ENCODE measurements at places on chromosomes 4 and X. TPM values are rescaled to one million over a fixed set of nuclear protein-coding genes. Genes with fewer than 3 reads are reported as not detected.

RAB39B gene
- 4.8 TPM for total RNA-seq

UCP1 gene
- not detected for total RNA-seq

GLOD5 gene
- total RNA-seq = not detected

GLUD2 gene
- total RNA-seq = 11.3 TPM

SH3D19 gene
- 38.4 TPM for total RNA-seq

XAGE1B gene
- not detected for total RNA-seq

AKAP14 gene
- total RNA-seq = not detected

SPANXC gene
- total RNA-seq = not detected

HSFX2 gene
- not detected for total RNA-seq

PALLD gene
- 43.2 TPM for total RNA-seq

CT55 gene
- total RNA-seq = 0.40 TPM

PRKG2 gene
- 3.3 TPM for total RNA-seq

CCNA2 gene
- 27.3 TPM for total RNA-seq

- DNase-seq = no peak
Observed at GRCh38 chrX:136477026-136477425, 10.7 kb upstream of the BRS3 start.

- DNase-seq = no peak
Observed at GRCh38 chr4:148094149-148094548, 348.1 kb downstream of the NR3C2 start.

DNA sequence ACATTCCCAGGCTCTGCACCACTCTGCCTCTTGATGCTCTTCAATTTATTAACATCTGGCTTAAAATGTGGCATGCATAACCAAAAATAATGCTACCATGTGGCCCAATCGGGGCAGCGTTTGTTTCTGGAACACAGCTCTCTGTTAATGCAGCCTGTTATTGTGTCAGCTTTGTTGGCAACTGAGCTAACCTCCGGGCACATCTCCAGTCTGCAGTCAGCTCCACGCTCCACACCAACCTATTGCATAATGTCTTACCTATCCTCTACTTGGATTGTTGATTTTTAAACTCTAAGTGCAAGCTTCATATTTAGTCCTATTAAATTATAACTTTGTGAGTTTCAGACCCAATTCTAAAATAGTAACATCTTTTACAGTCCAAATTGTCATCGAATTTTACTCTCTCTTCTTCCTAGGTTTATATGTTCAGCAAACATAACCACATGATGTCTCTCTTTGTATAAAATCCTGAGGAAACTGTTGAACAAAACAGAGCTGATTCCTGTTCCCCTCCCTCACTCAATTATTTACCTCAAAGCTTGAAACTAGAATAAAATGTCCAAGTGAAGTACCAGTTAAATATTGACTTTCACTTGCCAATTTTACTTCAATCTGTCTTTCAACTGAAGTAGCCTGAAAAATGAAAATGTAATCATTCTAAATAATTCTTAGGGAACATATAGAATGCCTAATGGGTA is 92.2 kb upstream of the RAPGEF2 start:
- no peak for DNase-seq

DNA sequence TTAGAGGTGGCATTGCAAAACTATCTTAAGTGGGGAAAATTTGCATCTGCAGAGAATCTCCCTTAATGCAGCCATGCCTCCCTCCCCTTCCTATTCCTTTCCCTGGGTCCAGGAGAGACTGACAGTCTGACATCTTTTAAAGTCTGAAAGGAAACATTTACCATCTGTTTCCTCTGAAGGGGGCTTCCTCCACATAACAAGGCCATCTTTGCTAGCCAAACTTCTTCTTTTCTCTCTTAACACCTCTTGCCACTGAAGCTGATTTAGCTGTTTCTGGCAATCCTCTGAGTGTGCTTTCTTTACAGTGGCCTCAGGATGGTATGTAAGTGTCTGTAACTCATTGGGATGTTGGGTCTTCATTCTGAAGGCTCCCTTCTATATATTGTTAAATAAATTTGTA is 34.6 kb upstream of the AADAT start:
- no peak for DNase-seq

DNA sequence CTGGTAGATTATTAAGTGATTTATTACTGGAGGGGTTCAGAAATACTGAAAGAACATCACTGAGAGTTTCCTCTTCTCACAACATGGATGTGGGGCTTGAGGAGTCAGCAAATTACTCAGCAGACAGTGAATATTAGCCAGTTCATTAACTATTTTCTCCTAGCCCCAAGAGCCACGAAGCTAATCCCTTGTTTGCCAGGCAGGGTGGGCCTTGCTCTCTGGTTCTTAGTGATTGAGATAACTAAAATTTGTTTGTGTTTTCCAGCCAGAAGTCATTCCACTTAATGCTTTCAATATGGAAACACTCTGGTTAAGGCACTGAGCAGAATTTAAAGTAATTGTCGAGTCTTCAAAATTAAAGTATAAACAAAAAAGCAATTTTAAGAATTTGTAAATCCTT is 40.1 kb upstream of the PASD1 start:
- DNase-seq = no peak

DNA sequence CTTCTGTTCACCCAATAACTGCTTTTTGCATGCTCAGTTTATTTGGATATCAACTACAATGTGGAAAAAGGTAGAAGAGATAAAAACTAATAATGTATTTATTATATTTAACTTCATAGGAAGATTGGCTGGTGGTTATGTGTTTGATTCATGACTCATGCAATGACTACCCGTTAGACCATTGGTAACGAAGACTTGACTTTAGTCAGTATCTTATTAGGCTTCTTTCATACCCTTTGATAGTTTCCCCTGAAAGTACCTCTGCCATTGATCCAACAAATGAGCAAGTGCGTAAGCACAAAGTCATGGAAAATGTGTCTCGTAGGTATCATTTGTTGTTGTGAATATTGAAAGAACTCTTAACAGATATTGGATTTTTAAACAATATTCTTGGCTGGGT is 394.7 kb downstream of the PPP3CA start:
- DNase-seq = no peak

- no peak for DNase-seq
Observed at GRCh38 chr4:26746802-26747213, 113.8 kb upstream of the STIM2 start.

DNA sequence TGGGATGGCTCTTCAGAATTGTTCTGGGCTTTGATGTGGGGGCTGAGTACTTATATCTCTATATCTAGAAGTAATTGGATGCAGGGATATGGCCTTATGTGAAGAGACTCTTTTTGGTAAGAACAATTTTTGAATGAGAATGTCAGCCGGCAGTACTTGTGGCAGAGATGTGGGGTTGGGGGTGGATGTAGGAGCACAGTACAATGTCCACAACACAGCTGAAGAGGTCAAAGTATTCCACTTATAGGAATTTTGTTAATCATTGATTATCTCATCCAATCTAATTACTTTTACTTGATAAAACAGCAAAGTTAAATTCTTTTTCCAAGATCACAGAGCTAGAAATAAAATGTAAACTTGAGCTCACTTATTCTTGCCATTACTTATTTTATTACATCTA is 391.4 kb downstream of the TEX13C start:
- no peak for DNase-seq

DNA sequence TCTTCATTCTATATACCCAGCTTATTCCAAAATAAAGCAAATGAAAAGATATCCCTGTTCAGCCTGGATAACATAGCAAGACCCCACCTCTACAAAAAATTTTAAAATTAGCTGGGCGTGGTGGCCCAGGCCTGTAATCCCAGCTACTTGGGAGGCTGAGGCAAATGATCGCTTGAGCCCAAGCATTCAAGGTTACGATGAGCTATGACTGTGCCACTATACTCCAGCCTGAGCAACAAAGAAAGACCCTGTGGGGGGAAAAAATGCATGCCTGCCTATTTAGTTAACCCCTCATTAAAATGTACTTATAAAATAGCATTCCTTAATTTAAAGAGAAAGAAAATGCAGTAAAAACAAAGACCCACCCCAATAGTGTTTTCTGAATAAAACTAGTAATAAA is 9.3 kb downstream of the PRSS12 start:
- DNase-seq = no peak

GRCh38 chrX:50888884-50889283 is 21.7 kb upstream of the BMP15 start:
- no peak for DNase-seq

- DNase-seq = no peak
Observed at GRCh38 chr4:743463-744211, 38.0 kb downstream of the PCGF3 start.

DNA sequence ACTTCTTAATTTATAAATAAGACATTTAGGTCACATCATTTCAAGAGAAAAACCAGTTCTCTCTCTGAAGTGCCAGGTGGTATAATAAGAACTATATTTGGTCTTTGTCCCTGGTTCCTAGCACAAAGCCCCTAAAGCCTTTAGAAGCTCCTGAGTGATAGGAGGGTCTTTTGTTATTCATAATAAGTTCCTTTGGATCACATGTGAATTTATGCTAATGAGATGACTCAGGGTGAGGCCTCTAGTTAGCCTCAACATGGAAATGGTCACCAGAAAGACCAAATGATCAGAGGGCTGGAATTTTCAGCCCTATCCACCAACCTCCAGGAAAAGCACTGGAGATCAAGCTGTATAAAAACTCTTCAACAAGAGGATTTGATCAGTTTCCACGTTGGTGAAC is 68.1 kb upstream of the BLTP1 start:
- DNase-seq = no peak

DNA sequence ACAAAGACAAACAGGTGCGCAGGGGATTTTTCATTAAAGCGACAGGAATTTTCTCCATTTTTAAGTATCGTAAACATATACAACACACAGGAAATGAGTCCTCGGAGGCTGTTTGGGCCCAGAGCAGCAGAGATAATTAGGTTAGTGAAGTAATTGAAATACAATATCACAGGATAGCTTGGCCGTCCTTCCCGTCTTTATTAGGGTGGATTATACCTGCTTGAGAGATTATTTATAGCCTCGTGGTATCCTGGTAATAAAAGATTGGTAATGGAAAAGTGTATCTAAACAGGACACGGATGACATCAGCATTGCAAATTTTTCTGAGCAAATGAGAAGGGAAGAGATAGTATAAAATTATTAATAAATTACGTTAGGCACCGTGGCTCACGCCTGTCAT is 68.2 kb downstream of the CRLF2 start:
- DNase-seq = no peak

DNA sequence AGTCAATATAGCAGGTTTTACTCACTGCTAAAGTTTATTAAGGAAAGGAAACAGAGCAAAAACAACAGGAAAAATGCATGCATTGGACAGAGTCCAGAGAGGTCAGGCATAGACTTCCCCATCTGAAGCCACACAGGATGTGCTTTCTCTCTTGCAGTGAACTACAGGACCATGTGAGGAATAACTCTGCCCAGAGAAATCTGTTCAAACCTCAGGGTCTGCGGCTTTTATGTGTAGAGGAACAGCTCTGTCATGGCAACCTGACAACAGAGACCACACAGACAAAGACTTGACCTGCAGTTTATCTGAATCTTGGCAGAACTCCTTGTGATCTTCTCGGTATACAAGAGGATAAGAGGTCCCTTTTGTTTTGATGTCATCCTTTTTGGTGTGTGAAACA is 46.3 kb upstream of the LONRF3 start:
- no peak for DNase-seq

- no peak for DNase-seq
Observed at GRCh38 chr4:130675266-130675665, 1579.3 kb downstream of the C4orf33 start.

GRCh38 chr4:99815597-99816011 is 1.0 kb upstream of the DAPP1 start:
- no peak for DNase-seq

GRCh38 chrX:98362630-98363029 is 1478.9 kb downstream of the RPA4 start:
- no peak for DNase-seq

DNA sequence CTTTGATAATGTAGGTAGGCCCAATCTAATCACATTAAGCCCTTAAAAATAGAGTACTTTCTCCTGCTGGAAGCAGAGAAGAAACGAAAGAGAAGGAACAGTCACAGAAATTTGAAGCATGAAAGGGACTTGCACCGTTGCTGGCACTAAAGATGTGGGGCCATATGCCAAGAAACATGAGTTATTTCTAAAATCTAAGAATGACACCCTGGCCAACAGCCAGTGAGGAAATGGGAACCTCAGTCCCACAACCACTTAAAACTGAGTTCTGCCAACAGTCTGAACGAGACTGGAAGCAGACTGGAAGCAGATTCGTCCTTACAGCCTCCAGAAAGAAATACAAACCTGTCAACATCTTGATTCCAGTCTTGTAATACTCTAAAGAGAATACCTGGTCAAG is 70.1 kb downstream of the CENPC start:
- no peak for DNase-seq

GRCh38 chrX:136453771-136454170 is 34.0 kb upstream of the BRS3 start:
- DNase-seq = no peak

DNA sequence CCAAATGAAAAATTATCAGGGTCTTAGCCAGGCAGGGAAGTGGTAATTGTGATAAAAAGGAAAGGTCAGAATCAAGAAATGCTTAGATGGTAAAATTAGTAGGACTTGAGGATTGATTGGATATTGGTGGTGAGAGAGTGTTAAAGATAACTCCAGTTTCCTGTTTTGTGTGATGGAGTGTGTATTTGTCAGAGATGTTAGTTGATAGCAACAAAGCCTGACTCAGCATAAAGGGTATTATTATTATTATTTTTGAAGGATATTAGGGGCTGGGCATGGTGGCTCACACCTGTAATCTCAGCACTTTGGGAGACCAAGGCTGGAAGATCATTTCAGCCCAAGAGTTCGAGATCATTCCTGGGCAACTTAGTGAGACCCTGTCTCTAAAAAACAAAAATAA is 23.6 kb upstream of the OGT start:
- DNase-seq = no peak

DNA sequence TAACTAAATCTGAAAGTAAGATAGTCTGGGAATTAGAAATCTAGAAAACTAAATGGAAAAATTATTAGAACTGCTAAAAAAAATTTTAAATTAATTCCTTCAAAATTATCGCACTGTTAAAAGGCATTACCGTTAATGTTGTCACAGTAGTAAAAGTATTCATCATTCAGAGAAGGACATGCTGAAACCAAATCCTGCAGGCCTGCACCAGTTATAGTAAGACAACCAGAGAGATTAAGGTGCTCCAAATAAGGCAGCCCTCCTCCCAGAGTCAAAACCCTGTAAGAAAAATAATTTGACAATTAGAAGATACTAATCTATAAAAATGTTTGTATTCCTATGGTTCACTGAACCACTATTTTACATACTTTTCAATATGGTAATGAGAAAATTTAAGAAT is 43.0 kb downstream of the FBXL5 start:
- DNase-seq = no peak

- DNase-seq = no peak
Observed at GRCh38 chr4:1417522-1418390, 11.5 kb upstream of the NKX1-1 start.

DNA sequence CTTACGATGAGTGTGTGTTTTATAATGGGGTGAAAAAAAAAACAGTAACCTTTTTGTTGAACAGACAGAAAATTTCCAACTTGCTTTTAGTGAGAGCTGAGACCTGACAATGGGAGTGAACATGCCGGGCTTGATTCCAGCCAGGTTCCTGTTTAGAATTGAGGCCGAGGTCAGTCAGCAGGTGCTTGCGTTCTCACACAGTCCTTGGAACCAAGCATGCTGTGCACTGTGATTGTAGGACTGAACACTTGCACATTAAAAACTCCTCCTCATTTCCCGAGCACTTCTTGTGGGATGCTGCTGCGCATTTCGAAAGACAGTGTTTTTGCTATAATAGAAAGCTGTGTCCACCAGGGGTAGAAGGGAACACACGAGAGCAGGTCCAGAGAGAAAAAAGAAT is 51.8 kb downstream of the TMEM131L start:
- no peak for DNase-seq
